ENCODE measurements at places on chromosomes 12 and 14.

DNA sequence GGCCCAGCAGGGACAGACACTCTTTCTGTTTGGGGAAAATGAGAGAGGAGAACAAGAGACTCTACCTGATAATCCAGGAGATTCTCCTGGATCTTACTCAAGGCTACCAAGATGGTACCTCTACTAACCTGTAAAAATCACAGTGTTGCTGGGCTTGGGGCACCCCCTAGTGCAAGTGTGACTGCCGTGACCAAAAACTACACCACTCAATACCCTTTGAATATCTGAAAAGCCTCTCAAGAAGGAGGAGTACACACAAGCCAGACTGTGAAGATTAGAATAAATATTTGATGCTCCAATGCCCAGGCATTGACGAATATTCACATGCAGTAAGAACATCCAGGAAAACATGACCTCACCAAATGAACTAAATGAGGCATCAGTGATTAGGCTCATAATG, 965.4 kb downstream of the LRFN5 start:
- DNase-seq, result no peak

DNA sequence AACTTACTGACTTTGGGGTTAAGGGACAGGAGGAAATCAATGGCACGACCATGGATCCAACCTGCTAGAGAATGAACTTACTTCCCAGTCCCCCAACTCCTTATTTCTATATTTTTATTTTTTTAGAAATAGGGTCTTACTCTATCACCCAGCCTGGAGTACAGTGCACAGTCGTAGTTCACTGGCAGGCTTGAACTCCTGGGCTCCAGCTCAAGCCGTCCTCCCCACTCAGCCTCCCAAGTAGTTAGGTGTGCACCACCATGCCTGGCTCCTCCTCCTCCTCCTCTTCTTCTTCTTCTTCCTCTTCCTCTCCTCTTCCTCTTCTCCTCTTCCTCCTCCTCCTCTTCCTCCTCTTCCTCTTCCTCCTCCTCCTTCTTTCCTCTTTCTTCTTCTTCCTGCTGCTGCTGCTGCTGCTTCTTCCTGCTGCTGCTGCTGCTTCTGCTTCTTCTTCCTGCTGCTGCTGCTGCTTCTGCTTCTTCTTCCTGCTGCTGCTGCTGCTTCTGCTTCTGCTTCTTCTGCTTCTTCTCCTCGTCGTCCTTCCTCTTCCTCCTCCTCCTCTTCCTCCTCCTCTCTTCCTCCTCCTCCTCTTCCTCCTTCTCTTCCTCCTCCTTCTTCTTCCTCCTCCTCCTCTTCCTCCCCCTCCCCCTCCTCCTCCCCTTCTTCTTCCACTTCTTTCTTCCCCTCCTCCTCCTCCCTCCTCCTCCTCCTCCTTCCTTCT, 390.1 kb upstream of the RGS6 start:
- no peak for DNase-seq

GRCh38 chr14:76292561-76292960, 83.4 kb upstream of the ESRRB start:
- DNase-seq, result no peak

DNA sequence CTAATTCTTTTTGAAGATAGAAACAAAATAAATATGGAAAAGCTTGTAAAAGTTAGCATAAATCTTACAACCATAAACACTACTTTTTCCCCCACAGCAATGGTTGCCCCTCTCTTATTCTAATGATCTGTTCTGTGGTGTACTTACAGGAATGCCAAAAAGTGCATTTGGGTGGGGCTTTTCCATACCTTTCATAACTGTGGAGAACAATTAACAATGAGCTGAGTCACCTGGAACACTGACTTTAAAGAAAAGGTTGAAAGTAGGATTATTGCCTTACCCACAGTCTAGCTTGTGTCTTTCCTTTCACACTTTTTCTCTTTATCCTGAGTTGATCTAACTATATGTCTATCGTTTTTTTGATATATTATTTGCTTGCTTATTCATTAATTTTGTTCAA, 86.9 kb downstream of the TPH2 start:
- no peak for DNase-seq

DNA sequence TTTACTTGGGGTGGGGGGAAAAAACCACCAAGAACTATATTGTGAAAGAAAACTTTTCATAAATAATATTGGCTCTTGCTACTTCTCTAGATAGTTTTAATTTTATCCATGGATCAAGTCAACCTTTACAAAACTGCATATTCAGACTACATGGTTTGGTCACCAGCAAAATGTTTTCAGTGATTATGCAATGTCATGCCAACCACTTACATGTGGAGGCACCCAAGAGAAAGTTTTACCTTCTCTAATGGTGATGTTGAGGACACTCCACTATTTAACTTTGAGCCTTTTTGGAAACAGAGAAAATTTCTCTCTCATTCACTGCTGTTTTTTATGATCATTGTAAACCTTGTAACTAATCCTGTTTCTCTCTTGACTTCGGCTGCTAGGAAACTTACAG, 21.6 kb downstream of the PLCZ1 start:
- DNase-seq, result peak; percentile 27

- no peak for DNase-seq
These were observed 272.4 kb downstream of the DPF3 start for GRCh38 chr14:72621387-72622065.

GRCh38 chr14:30271811-30272323, 287.1 kb upstream of the G2E3 start:
- DNase-seq, result no peak

- DNase-seq, result no peak
These were observed 307.7 kb upstream of the DIO2 start for GRCh38 chr14:80519002-80519401.

Data from hematopoietic multipotent progenitor cell (in vitro differentiated cells).